8988T (cell line): ENCODE measurements at places on chromosomes 11 and 22.

- no peak for DNase-seq
Observed at GRCh38 chr11:11468954-11469353, 115.9 kb upstream of the CSNK2A3 start.

- DNase-seq, result no peak
Observed at GRCh38 chr11:116122697-116123472, 618.7 kb upstream of the CADM1 start.

- no peak for DNase-seq
Observed at GRCh38 chr22:47594836-47595521, 832.5 kb downstream of the TBC1D22A start.

DNA sequence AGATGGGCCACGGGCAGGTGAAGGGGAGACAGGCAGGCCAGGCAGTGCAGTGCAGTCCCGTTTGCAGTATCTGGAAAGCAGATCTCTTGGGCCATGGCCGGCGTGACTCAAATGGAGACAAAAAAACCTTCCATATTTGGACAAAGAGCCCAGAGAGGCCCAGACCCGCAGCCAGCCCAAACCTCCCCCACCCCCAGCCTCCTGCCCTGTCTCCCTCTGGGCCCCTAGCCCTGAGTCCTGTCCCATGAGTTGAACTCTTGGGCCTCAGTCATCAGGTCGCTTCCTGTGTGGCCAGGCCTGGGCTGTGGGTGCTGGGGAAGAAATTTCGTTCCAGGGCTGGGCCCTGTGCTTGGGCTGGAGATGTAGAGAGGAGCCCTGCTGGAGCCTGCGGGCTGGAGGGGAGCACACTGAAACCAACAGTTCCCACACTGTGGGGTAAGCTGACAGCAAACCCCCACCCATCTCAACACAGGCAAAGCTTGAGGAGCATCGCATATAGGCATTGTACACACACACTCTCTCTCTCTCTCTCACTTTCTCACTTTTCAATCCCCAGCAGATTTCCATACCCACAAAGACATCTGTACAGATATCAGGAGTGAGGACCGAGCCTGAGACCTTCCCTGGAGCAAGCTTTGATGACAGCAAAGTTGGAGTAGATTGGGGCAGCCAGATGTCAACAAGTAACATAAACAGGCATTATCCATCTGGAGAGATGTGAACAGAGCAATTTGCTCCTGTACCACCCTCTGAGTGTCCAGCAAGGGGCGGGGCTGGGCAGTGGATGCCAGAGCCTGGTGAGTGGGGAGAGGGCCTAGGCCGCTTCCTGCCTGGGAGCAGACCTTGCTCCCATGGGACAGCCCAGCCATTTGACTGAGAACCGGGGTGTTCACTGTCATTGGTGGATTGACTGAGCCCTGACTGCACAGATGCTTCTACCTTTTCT lies 17.2 kb downstream of the ARHGEF17 start:
- DNase-seq, result no peak

DNA sequence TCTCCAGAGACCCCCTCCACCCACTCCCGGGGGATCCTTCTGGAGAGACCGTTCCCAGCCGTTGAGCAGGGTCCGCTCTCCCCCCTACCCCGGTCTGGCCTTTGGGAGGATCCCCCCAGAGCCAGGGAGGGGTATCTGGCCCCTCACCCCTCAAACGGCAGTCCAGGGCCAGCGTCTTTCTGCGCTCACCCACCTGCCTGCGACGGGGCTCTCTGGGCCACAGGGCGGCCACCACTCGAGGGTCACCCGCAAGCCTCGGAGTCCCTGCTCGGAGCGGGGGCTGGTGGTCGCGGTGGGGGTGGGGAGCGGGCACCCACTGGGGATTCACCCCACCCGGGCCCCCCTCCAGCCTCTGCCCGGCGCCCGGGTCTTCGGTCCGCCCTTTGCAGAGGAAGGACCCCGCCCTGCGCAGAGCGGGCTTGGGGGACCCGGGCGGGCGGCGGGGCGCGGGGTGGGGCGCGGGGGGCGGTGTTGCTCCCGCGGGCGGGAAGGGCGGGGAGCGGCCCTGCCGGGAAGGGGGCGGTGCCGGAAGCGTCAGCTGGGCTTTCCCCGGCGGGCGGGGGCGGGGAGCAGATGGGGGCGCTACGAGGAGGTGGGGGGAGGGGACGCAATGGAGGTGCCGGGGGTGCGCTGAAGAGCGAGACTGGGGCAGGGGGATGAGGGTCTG lies 16.6 kb downstream of the CRELD2 start:
- no peak for DNase-seq

GRCh38 chr22:21679383-21679782 lies 13.6 kb downstream of the PPIL2 start:
- no peak for DNase-seq

GRCh38 chr11:8231979-8232378 lies 31.7 kb downstream of the LMO1 start:
- no peak for DNase-seq

GRCh38 chr11:111777094-111778046 lies 11.2 kb upstream of the PPP2R1B start:
- peak; percentile 30 for DNase-seq

DNA sequence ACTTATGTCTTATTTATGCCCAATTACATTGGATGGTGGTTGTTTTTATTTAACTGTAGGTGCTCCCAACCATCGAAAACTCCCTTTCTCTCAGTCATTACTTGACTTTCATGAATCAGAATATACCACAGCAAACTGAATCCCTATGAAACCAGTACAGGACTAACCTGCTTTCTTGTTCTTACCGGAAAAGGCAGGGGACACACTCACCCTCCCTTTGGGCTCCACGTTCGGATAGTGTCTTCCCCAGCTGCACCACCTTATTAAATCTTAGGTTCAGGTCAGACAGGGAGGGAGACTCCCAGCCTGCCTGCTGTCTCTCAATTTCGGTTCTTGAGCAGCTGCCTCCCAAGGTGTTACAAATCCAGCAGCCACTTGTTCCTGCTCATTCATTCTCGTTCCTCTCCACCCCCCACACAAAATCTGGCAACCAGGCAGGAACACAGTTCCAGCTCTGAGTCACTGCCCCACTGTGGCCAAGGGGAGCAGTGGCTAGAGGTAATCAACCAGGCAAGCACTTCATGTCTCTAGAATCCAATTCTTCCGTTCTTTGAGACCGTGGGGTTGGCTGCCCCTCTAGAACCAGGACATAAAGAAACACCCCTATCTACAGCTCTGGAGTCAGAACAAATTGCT lies 133.0 kb downstream of the PLEKHA7 start:
- DNase-seq, result no peak

- no peak for DNase-seq
Observed at GRCh38 chr11:28092786-28093185, 15.2 kb downstream of the KIF18A start.

- no peak for DNase-seq
Observed at GRCh38 chr11:72378704-72379383, 55.5 kb downstream of the CLPB start.

DNA sequence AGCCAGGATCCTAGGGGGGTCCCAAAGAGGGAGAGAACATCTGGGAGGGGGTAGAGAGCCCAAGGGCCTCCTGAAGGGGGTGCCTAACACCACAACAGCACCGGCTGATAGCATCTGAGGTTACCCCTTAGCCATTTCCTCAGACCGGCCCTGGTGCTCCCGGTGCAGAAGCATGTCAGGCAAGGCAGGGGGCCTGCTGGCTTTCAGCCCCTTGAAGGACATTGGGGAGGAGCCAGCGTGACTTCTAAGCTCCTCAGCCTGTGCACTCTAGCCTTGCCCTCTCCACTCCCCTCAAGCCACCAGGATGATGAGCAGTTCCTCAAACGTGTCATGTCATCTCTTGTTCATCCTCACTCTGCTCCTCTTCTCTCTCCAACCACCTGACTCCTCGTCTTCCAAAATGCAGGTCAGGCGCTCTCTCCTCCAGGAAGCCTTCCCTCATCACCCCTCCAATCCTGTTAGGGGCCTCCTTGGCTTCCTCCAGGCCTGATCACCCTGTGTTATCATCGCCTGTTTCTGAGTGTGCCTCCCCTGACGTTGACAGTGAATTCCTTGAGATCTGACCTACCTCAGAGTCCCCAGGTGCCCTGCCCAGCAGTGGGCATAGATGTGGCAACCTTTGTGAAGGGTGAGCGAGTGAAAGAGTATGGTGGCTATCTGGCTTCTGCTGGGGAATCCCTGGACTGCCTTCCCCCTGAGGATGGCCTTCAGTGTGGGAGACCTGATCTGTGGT lies 6.1 kb downstream of the P2RY2 start:
- no peak for DNase-seq

DNA sequence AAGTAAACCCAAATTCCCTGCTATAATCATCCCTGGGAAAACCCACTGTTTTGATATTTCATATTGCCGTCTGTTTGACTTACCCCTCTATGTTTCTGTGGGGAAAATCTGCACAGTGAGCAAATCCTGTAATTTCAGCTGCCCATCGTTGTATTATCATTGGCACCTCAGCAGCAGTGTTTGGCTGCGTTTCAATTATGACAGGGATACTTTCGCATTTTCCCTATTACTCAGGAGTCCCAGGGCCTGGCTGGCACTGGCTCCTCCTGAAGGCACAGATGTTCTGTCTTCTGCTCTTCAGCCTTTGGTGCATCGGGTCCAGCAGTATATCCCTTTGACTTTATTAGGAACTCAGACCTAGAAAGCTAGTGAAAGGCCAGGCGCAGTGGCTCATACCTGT lies 12.2 kb upstream of the MMP12 start:
- no peak for DNase-seq

DNA sequence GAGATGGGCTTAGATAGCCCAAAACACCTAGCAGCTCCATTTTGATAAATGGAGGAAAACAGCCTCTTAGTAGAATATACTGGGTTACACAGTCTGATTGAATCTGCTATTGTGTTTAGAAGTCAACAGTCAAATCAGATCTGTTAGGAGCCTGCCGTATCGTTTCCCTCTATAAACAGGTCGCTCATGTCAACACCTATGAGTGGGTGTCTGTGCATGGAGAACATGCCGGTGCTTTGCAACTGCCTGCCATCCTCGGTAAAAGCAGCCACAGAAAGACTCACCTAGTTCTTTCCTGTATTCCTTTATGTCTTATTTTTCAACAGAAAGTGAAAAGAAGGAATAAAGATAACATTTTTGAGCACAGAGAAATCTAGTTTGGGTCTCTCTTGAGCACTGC lies 99.4 kb downstream of the ETS1 start:
- DNase-seq, result no peak

GRCh38 chr11:68064926-68065325 lies 26.1 kb downstream of the TCIRG1 start:
- no peak for DNase-seq

- DNase-seq, result no peak
Observed at GRCh38 chr22:37112084-37112728, 2.7 kb upstream of the TMPRSS6 start.

- no peak for DNase-seq
Observed at GRCh38 chr11:112583261-112583893, 322.7 kb upstream of the PLET1 start.

DNA sequence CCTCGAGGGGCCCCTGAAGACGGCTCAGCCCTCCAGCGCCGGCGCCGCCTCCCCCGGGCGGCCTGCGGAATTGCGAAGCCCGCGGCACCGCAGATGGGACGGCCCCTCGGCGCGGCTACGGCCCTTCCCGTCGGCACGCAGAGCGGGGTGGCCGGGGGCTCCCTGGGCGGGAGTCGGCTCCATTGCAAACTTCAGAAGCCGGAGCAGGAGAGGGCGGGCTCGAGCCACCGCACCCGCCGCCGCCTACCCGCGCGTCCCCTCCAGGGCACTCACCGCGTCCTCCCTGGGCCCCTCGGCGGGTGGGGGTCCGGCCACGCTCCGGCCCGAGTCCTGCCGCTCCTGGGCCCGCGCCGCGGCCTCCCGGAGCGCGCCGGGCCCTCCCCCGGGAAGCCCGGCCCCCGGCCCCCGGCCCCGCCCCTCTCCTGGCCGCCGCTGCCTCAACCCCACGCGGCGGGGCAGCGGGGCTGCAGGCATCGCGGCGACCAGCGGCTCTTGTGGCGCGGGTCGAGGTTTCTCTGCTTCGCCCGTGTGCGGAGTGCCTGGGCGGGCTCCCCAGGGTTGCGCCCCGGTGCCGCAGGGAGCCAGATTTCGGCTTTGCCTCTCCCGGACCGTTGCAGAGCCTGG lies at the start of gene PACSIN3:
Gene PACSIN3, minus strand, starts transcription at position 359 of the 624 bp plus-strand sequence. CDS start 3,707 bp downstream, outside the sequence.
- DNase-seq, result peak; percentile 91

GRCh38 chr11:60208146-60208895 lies 25.4 kb upstream of the MS4A6A start:
- no peak for DNase-seq

DNA sequence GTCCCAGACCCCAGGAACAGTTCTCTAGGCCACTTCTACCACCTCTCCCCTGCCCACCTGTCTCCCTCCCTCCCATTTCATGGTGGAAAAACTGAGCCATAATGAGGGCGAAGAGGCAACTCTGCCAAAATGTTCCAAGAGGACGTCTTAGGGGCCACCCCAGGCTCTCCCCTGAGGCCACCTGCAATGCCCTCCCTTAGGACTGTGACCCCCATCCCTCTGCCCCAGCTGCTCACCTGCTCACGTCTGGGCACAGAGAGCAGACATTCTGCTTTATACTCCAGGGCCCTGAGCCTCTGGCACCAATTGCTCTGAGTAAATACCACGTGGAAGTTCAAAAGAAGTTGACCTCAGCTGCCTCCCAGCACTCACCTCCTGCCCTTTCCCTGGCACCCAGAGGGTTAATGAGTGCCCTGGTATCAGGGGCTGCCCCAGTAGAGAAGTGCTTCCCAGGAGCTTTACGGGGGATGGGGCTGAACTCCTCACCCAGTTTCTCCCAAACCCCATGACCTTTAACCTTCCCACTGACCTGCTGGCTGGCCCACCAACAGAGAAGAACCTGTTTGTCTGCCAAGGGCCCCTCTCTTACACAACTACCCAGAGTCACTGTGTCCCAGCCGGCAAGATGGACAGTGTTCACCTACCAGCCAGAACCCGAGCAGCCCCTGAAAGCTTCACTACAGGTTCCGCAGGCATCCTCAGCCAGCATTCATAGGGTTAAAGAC lies 627 bp upstream of the APOA5 start:
- DNase-seq, result no peak

DNA sequence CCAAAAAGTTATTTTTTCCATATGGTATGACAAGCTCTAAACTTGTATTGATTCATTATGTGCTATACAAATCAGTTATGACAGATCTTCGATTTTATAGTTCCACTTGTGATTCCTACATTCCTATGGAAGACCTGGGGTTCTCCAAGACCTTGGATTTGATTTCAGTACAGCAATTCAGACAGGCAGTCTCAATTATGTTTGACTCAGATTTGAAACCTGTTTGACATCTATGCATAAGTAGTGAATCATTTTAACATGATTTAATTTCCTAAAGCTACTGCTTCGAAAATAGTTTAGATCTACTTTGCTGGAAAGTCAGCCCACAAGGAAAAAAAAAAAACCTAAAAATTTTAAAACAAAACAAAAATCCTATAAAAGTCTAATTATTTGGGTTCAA lies 820.4 kb downstream of the LUZP2 start:
- DNase-seq, result no peak

- peak; percentile 18 for DNase-seq
Observed at GRCh38 chr11:7019500-7020182, 505 bp downstream of the ZNF214 start.
